NT2/D1 (cell line): ENCODE measurements at places on chromosomes 5 and 9.

DNA sequence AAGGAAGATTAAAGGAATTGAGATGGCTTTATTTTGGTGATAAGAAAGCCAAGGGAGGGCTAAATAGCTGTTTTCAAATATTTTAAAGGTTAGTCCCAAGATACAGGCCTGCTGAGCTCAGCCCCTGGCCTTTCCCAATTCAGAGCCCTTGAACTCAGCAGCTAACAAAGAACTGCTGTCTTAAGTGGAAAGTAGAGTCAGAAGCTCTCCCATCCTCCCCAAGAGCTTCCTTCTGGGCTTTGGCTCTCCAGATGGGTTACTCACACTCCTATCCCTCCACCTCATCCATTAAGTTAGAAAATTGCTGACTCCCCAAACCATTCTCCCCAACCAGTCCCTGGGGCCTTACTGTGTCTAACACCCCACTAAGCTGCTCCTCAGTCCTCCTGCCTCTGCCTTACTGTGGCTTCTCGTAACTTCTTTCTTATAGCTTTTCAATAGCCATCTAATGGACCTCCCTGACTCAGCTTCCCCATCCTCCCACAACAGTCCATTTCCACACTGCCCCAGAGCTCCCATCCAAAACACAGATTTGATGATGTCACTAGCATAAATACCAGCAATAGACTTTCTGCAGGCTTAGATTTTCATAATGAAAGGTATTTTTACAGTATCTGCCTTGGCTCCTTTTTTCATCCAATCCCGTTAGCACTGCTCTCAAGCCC is 239.1 kb downstream of the ENC1 start:
- DNase-seq = no peak

DNA sequence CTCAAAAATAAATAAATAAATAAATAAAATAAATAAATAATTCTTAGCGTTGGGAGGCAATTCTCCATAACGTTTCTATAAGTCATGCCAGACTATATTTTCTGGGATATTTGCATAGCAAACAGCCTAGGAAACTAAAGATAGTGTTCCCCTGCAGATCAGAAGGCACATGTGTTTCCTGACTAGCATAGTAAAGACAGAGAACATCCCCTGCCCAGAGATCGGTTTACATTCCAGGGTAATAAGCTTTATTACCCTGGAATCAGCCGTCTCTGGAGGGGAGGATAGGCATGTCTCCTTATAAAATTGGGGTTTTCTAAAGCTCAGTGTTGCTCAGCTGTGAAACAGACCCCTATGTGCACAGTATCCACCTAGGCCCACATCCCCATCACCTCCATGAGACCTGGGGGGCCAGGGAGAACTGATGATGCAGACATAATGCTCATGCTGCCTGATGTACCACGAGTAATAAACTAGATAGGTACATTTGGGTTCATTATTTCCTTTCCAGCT is 36.9 kb upstream of the IFNK start:
- no peak for DNase-seq

DNA sequence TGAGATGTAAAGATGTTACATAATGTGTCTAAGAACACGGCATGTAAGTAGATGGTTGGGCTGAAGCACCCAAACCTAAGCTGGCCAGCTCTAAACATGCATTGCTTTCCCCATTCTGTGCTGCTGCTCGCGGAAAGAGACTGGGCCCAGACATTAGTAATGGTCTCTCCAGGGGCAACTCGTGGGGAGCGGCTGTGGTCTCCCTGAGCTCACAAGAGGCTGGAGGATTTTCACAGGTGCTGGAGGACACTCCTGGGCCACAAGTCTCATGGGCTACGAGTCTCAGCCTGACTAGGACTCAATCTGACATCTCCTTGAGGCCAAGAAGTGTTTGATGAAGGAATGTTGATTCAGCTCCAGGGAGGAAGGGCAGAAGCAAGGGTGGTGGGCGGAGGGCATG is 92.7 kb upstream of the PTCH1 start:
- no peak for DNase-seq

DNA sequence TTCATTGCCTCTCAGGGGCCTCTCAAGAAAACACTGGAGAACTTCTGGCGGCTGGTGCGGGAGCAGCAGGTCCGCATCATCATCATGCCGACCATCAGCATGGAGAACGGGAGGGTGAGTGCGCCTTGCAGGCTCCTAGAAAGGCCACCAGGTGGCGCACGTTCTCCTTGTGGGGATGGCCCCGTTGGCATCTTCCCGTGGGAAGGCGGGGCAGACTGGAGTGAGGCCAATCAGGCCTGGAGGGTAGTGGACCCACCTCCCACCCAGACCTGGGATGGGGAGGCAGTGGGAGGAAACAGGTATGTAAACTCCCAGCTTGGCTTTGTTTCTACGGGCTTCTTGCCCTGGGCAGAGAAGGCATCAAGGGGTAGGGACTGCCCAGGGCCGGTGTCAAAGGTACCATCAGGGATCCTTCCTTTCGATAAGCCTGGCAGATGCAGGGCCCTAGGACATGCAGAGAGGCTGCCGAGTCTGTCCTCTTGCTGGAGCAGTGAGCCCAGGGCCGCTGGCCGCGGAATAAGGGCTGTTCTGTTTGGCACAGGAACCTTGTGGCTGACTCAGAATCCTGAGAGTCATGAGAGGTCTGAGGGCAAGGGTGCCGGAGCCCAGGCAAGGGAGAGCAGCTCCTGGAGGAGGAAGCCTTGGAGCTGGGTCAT is 18.9 kb upstream of the SPTLC1 start:
- peak; percentile 79 for DNase-seq

- DNase-seq = no peak
Observed at GRCh38 chr9:12166518-12166917, 526.7 kb upstream of the TYRP1 start.

GRCh38 chr9:69086769-69087168 is 51.2 kb downstream of the FXN start:
- DNase-seq = no peak

DNA sequence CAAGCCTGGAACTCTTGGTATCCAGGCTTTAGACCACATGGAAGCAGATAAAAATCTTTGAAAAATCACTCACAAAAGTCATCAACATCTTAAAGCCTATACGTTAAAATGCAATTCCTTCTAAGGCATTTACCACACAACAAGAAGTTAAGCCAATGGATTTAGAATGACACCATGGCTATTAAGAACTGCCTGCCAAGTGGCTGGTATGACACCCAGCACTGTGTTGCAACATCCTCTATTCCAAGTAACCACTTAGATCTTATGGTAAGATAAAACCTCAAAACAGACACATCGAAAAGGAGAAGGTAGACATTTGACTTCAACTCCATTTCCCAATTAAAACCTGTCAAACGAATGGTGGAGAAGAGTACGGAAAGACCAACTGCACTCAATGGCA is 344.2 kb upstream of the SLC30A5 start:
- DNase-seq = no peak

- DNase-seq = no peak
Observed at GRCh38 chr9:130785940-130786508, 49.0 kb upstream of the ABL1 start.

DNA sequence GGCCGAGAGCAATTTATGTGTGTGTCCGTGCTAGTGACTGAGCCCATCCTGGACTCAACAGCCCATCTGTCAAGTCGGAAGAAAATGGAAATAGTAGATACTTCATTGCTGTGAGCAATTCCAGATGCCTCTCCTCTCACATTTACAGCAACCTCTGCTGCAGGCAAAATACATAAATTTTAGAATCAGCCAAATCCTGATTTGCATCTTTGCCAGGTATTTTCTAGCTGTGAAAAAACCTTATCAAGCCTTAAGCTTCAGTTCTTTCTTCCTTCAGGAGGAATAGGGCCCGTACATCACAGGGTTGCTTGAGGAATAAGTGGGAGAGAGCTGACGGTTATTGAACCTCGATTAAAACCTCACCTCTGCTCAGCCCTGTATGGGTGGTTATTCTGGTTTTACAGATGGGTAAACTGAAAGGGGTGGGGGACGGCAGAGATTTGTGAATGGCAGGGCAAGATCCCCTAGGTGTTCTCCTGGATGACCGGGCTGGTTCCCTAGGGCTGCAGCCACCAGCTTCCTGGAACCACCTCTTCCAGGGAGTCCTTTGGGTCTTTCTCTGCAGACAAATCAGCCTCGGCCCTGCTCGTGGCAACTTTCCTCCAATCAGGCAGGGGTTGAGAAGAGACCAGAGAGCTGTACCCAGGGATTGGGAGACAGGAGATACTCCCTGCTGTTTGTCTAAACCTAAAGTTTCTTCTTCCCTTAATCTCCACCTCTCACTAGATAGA is 5.3 kb upstream of the MSX2 start:
- no peak for DNase-seq

DNA sequence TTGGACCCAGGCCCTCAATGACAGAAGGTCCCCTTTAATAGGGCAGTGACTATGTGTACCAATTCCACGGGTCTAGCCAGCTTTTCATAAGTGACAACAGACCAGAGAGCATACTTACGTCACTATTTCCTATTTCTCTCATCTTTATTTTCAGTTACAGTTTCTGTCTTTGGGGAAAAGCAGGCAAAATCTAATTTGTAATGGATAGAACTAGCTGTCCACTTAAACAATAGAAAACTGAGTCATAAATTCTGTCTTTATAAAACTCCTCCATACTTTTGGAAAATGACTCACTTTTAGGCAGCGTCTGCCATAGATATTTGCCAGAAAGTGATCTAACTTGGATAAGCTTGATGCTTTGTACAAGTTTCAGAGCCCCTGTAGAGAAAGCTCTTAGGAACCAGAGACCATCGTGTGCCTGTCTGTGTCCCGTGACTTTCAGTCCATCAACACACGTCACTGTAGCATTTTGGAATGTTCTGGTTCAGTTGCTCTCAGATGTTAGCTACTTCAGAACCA is 101.9 kb downstream of the F2RL2 start:
- no peak for DNase-seq

DNA sequence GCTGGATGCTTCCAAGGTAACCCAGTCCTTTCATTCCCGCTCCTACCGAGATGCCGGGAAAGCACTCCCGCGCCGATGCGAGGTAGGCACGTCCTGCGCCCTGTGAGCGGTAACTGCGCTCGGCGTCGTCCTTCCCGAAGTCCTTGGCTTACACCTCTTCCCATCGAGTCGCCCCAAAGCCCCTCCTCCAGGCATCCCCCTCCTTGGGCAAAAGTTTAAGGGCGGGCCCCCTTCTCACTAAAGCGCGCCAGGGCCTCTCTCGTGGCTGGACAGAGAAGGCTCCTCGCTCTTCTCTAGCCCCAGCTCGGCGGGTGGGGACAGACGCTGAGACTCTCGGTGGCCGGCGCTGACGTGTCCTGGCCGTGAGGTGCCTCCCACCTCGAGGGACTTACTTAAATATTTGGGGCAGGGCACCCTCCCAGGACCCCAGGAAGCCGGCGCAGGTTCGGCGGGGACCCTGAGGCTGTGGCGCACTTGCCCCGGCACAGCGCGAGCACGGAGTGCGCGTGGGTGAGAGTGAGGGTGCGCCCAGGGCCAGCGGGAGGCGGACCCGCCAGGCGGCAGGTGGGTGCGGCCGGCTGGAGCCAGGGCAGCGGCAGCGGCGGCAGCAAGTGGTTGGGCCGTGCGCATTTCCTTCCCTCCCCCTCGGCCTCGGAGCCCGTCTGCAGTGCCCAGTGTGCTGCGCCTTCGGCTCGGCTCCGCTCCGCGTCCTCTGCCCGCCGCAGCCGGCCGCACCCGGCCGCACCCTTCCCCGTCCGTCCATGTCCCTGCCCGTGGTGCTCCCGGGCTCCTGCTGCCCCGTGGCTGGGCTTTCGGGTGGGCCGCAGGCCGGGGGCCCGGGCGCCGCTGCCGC is at the start of gene ENTREP1:
TSS of gene ENTREP1 (plus strand) at position 667 of the 853 bp plus-strand sequence. CDS start at position 762, 95 bp downstream.
- peak; percentile 74 for DNase-seq

DNA sequence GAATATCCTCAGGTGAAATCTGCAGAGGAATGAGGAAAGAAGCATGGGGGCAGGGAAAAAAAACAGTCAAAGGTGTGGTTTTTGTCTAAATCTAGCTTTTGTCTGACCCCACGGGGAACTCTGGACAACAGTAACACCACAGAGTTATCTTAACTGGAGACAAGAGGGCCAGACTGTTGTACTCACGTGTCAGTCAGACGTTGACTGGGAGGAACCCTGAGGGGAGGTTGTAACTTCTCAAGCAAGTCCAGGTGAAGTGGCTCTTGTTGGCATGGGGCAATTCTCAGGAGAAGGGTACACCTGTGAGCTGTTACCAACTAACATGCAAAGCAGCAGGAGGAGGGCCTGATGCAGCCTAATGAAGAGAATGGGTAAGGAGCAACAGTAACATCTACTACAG is 44.1 kb upstream of the SHISAL2B start:
- no peak for DNase-seq

DNA sequence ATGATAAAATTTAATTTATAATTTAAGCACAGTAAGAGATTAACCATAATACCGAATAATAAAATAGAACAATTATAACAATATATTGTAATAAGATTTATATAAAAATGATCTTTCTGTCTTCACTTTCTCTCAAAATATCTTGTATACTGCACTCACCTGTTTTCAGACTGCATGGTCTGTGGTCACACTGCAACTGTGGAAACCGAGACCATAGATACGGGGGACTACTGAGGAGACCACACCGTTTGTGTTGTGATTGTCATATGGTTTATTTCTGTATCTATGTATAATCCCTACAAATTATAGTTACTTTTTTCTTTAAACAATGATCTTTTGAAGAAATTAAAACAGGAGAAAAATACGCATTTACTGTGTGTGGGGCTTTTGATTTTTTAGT is 78.8 kb upstream of the TNFAIP8 start:
- DNase-seq = no peak

GRCh38 chr9:135023088-135023785 is 64.2 kb upstream of the OLFM1 start:
- no peak for DNase-seq
